ENCODE measurements at places on chromosomes 2 and 18.

DNA sequence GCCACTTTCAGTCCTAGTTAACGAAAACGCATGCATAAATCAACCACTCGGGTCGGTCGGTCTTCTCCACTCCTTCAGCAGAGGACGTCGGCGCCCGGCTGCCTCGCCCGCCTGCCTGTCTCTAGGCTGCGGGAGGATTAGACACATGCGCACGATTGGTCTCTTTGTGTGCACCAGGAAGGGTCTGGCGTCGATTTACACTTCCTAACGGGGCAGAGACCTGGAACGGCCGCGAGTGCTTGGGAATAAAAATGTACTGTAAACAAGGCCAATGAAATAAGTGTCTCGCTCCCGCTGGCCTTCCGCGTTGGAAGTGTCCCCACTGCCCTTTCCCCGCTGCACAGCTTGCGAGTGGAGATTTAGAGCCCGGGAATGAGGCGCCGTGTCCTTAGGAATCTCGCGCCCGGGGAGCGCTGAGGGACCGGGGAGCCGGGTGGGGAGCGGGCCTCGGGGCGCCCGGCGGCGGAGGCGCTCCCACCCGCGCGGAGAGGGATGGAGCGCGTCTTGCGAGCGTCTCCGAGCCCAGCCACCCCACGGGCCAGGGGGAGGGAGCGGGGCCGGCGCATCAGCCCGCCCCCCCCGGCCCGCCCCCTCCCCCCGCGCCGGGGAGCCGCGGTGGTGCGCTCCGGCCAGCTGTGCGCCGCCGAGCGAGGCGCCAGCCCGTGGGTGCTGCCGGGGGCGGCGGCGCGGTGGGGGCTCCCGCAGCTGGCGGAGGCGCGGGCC lies at the start of gene DOK6:
Gene DOK6 (plus strand): TSS at position 636 of the 723 bp plus-strand sequence.
- DNase-seq, result no peak

GRCh38 chr18:6521803-6522418 lies 107.2 kb upstream of the L3MBTL4 start:
- DNase-seq, result peak; percentile 68

DNA sequence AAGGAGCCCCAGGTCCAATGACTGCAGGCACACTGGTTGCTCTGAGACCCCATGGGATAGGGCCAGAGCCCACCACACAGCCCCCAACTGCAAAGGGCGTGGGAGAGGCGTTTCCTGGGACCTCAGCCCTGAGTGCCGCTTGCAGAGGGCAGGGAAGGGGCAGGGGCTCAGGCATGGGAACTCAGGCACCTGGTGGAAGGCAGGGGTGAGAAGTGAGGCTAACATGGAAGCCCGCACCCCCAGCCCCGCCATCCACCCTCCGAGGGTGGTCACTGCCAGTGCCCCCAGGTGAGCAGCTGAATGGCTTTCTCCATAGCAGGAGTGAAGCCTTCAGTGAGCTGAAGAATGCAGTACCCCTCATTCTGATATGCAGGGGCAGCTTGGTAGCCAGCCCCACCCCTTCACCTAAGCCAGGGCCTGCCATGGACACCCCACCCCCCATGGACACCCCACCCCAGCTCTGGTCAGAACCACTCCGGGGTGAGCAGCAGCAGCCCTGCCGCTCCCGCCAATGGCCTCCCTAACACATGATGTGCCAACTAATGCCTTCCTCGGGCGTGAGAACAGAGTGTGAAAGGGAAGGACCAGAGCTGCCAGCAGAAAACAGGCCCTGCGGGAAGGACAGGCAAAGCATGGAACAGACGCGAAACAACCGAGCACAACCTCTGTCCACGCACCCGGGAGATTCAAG lies 6.6 kb downstream of the KIF1A start:
- no peak for DNase-seq

GRCh38 chr18:71028285-71028762 lies 739.5 kb downstream of the SOCS6 start:
- DNase-seq, result no peak

DNA sequence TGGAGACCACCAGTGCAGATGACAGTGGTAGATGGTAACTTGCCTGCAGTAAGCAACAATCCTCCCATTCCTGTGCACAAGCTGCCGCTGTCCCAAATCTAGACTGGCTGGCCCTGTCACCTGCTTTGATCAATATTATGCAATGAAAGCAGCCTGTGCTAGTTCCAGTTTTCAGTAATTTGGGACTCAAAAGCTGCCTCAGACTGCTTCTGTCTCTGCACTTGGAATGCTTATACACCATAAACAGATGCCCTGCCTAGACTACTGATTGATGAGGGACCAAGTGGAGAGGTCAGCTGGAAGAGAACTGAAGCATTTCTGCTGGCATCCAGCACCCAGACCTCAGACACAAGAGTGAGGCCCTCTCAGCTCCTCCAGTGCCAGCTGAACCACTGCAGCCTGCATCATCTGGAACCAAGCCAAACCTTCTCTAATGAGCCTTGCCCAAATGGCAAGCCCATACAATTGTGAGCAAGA lies 24.9 kb downstream of the CCBE1 start:
- DNase-seq, result no peak

DNA sequence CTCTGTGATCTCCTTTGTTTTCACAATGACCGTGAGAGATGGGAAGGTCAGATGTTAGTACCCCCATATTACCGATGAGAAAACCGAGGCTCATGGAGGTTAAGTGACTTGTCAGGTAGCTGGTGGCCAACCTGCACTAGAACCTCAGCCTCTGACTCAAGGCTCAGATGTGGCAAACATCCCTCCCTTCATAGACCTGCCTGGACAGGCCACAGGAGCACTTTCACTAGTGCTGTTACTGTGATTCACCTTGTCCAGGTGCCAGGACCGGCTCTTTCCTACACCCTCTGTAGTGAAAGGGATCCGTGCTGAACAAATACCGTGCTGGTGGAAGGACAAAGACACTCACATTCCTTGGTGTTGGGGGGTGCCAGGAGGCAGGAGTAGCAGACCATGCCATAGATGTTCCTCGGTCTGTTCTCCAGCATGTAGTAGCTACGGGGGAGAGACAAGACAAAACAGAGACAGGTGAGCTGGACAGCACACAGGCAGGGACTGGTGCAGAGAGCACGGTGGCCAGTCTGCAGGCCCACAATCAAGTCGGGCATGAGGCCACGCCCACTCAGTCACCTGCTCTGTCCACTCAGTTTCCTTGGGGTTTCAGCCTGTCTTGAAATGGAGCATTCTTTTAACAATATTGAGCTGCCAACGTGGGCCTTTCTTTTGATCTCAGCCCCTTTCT lies 65.9 kb downstream of the EDAR start:
- no peak for DNase-seq

DNA sequence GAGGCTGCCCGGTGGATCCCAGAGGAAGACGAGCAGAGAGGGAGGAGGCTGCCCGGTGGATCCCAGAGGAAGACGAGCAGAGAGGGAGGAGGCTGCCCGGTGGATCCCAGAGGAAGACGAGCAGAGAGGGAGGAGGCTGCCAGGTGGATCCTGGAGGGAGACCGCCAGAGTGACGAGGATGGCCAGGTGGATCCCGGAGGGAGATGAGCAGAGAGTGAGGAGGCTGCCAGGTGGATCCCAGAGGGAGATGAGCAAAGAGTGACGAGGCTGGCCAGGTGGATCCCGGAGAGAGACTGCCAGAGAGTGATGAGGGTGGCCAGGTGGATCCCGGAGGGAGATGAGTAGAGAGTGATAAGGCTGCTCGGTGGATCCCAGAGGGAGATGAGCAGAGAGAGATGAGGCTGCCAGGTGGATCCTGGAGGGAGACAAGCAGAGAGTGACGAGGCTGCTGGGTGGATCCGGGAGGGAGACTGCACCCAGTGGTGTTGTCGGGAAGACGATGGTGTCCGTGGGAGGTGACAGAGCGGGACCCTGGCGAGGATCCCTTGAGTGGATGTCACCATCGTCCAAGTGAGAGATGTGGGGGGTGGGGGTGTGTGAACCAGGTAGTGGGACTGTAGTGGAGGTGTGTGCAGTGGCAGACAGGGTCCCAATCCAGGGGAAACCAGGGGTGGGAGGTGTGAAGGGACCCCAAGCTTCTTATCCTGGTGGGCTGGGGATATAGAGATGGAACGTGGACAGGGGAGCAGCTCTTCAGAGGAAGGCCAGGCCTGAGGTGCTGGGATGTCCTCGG lies 22.3 kb downstream of the DCDC2C start:
- DNase-seq, result no peak

- no peak for DNase-seq
Measured at GRCh38 chr18:7394050-7394659, 163.3 kb downstream of the LRRC30 start.

All from Panc1 (cell line).